ENCODE measurements at places on chromosomes 4 and X. TPM values are rescaled to one million over a fixed set of nuclear protein-coding genes. Genes with fewer than 3 reads are reported as not detected.
A peak's percentile ranks its signal among the peaks of the same experiment; 100 is the strongest.

DNA sequence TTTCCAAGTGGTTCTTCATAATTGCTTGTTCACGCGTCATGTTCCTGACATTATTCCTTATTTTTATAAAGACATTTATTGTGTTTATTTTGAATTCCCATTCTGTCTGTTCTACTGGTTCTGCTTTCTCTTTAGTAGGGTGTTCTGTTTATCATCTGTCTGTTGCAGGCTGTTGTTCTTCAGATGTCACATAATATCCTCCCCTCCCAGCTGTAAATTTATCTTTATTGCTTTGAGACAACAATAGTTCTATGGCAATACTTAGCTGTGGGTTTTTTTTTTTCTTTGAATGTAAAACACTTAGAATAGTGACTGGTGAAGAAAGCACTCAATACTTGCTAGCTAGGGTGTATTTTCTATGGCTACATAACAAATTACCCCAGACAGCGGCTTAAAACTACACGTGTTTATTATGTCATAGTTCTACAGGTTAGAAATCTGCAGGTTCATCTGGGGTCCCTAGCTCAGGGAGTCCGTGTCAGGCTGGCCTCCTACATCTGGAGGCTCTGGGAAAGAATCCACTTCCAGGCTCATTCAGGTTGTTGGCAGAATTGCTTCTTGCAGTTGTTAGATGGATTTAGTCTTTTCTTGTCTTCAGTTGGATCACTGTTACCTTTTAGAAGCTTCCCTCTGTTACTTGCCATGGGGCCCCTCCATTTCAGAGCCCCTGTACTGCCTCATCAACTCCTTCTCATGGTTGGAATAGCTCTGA is 63.4 kb upstream of the ENPEP start:
- H3K27me3 ChIP-seq: no peaks in the 10 kb centered on the region
- H3K27ac ChIP-seq: peak overlapping the region; percentile 69
- no peaks in the 10 kb centered on the region for H3K36me3 ChIP-seq
- no peaks in the 10 kb centered on the region for H3K4me1 ChIP-seq

DNA sequence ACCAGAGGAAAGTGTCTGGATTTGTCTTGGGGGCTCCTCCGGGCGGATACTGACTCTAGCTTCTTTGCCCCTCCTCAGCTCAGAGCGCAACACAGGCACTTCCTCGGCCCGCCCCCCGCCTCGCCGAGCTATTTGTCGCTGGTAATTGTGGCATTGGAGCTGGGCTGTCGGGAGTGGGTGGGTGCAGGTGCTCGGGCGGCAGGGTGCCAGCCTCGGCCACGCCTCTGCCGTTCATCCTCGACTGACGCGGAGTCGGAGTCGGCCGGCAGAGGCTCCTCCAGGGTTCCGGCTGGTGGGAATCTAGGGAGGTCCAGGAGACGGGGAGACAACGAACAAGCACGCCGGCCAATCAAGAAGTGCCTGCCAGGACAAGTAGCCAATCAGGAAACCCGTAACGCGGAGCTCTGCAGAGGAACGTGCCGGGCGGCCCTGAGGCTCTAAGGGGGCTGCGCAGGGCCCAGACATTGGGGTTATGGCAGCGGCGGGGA is 3.9 kb upstream of the SYN1 start:
- peaks cover 5% of the 10 kb centered on the region for H3K27me3 ChIP-seq
- H3K36me3 ChIP-seq: no peaks in the 10 kb centered on the region
- DNase-seq: peak; percentile 34
- no peak overlapping the region for H3K27ac ChIP-seq

GRCh38 chrX:126994032-126994600 is 174.6 kb downstream of the PRR32 start:
- no peaks in the 10 kb centered on the region for H3K4me1 ChIP-seq
- H3K36me3 ChIP-seq: no peaks in the 10 kb centered on the region
- H3K27me3 ChIP-seq: no peaks in the 10 kb centered on the region

DNA sequence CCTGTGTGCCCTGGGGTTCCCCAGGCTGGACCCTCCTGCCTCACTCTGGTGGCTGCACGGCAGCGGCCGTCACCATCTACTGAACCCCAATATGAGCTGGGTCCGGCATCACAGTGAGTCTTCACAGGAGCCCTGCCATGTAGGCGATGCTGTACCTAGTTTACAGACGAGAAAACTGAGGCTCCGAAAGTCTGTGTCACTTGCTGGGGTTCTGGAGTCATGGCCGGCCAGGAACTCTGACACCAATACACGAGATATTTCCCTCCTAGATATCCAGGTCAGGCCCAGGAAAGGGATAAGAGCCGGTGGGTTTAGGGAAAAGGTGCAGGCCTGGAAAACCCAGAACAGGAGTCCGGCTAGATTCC is 74.4 kb downstream of the HTRA3 start:
- H3K27me3 ChIP-seq: no peaks in the 10 kb centered on the region
- peak overlapping the region; percentile 33 for H3K27ac ChIP-seq
- no peaks in the 10 kb centered on the region for H3K36me3 ChIP-seq
- H3K4me3 ChIP-seq: no peak overlapping the region
- DNase-seq: no peak
- H3K4me1 ChIP-seq: no peaks in the 10 kb centered on the region

- H3K27me3 ChIP-seq: no peaks in the 10 kb centered on the region
- H3K4me1 ChIP-seq: peaks cover 18% of the 10 kb centered on the region
- H3K36me3 ChIP-seq: no peaks in the 10 kb centered on the region
- no peak overlapping the region for H3K4me3 ChIP-seq
Measured at GRCh38 chr4:8348071-8348470, 78.5 kb downstream of the HTRA3 start.

DNA sequence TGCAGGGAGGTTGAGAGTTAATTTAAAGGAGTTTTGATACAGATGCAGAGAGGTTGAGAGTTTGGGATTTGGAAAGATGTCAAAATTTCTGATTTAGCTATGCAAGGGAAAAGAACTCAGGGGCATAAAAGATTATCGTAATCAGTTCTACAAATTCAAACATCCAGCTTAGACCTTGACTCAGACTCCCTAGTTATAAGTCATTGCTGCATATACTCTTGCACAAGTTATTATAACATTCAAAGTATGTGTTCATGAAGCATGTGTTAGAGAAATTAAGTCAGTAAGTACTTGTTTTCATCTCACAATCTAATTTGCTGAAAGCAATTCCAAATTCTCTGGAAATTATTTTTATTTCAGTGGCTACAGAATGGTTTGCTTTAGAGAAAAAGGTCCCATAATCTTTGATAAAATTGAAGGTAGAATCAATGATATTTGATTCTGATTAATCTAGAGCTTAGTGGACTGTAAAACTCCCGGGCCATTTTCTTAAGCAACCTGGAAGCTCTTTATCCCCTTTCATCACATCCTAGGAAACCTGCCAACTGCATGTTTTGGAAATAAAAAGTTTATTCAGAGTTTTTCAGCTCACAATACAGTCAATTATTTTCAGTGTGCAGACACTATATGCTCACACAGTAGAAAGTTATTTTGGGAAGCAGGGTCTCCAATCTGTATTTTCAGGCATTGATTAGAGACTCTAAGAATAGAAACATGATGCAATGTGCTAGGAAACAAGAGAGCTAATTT is 132.9 kb upstream of the SPANXC start:
- no peaks in the 10 kb centered on the region for H3K4me1 ChIP-seq
- H3K36me3 ChIP-seq: no peaks in the 10 kb centered on the region

DNA sequence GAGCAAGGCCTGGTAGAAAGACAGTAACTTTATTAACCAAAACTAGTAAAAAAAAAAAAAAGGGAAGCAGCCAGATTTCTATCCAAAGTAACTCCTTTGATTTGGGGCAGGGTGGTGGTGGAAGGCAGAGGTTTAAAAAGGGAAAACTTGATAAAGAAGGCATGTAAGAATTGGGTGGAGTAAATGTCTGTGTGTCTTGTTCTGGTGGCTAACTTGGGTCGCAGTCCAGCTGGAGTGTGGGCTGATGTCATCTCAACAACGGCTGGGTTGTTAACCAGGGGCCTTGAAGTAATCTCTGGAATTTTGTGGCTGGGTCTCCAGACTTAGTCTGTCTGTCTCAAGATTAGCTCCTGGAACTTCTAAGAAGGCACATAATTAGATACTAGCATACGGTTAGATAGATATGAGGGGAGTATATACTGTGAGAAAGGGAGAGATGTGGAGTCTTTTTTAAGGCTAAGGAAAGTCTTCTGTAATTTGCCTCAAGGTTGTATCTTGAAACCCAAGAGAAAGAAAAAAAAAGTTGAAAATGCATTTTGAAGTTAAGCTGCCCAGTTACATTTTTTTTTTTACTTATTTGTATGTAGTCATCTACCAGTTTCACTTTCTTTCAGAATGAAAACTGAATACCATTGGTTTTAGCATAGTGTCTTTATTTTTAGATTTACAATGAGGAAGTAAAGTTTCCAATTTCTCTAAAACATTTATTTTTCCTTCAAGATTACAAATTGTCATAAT is 48.3 kb downstream of the MTHFD2L start:
- no peaks in the 10 kb centered on the region for H3K27me3 ChIP-seq
- no peak overlapping the region for H3K4me3 ChIP-seq
- no peaks in the 10 kb centered on the region for H3K36me3 ChIP-seq
- DNase-seq: no peak
- H3K4me1 ChIP-seq: peaks cover 9% of the 10 kb centered on the region

DNA sequence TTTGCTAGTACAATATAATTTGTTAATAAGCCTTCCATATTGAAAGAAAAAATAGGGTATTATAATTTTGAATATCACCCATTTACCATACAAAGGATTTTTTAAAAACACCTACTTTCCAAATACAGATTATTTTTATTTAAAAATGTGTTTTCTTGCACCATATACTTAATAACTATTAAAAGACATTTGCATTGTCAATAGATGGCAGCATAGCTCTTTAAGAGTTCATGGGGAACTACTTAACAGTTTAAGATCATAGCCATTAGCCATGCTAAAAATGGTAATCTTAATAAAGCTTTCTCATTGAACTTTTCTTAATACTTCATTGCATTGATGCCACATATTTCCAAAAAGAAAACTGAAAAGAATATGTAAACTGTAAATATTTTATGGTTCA is 1995.9 kb downstream of the C4orf33 start:
- H3K36me3 ChIP-seq: no peaks in the 10 kb centered on the region
- DNase-seq: no peak
- no peaks in the 10 kb centered on the region for H3K4me1 ChIP-seq
- no peaks in the 10 kb centered on the region for H3K27me3 ChIP-seq
- no peak overlapping the region for H3K4me3 ChIP-seq

DNA sequence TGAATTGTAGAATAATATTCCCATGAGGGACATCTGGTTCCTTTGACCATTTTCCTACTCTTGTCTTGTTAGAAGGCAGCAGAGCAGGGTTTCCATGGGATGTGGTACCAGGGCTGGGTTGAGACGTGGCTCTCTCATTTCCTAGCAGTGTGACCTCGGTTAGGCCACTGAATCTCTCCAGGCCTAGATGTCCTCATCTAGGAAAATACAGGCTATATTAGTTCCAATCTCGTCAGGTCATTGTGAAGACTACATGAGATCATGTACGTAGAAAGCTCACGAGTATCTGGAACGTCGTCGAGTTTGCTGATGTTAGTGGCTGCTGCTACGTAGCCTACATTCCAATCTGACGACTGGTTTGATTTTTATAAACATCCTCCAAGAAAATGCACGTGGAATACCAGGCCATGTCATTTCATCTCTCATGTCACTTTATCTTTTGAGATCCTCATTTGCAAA is 278.2 kb upstream of the GATB start:
- DNase-seq: no peak
- H3K27ac ChIP-seq: no peak overlapping the region
- no peaks in the 10 kb centered on the region for H3K4me1 ChIP-seq
- H3K36me3 ChIP-seq: no peaks in the 10 kb centered on the region

- no peaks in the 10 kb centered on the region for H3K27me3 ChIP-seq
- no peak overlapping the region for H3K27ac ChIP-seq
- H3K36me3 ChIP-seq: no peaks in the 10 kb centered on the region
- H3K4me1 ChIP-seq: peaks cover 3% of the 10 kb centered on the region
- no peak overlapping the region for H3K4me3 ChIP-seq
Measured at GRCh38 chrX:103861200-103861599, 29.1 kb upstream of the RAB9B start.

- no peaks in the 10 kb centered on the region for H3K27me3 ChIP-seq
- no peak overlapping the region for H3K4me3 ChIP-seq
- H3K4me1 ChIP-seq: peaks cover 7% of the 10 kb centered on the region
- no peaks in the 10 kb centered on the region for H3K36me3 ChIP-seq
- no peak for DNase-seq
Measured at GRCh38 chr4:184727430-184727829, 6.5 kb downstream of the CENPU start.

DNA sequence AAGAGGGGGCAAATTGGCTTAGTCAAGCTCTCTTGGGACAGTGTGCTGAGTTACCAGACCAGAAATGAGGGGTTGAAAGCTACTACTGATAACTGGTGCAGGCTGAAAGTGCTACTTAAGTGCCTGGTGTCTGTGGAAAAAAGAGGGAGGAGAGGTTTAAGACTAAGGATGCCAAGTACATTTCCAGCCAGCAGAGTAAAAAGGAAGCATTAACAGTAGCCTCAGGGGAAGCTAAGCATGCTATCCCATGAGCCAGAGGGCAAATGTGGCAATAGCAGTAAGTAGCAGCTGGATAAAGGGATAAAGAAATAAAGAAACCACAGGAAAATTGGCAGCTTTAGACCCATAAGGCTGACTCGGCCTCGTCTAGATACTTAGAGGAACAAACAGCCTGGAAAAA is 196.3 kb upstream of the MAB21L2 start:
- no peak overlapping the region for H3K27ac ChIP-seq
- no peak for DNase-seq
- H3K27me3 ChIP-seq: no peaks in the 10 kb centered on the region
- H3K36me3 ChIP-seq: no peaks in the 10 kb centered on the region
- peaks cover 4% of the 10 kb centered on the region for H3K4me1 ChIP-seq

DNA sequence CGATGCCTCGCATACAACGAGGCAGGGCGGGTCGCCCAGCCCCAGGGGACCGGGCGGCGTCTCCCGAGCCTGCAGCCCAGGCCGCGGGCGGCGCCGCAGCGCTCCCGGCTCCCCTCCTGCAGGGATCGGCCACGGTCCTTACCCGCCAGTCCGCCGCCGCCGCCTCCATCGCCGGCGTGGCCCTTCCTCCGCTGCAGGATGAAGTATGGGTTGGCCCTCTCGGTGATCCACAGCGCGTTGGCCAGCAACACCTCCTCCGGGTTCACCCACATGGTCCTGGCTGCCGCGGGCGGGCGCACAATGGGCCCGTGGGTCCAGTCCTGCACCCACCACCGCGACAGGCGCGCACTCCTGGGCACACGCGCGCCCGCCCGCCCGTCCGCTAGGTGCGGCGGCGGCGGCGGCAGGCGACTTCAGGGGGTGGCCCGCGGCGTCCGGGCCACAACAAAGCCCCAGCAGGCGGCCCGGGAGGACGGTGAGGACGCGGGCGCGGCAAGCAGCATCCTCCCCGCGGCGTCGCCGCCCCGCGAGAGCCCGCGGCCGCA is 339 bp downstream of the TBC1D9 start:
- no peaks in the 10 kb centered on the region for H3K27me3 ChIP-seq
- H3K4me1 ChIP-seq: peaks cover 9% of the 10 kb centered on the region
- H3K4me3 ChIP-seq: peak overlapping the region; percentile 65
- H3K36me3 ChIP-seq: no peaks in the 10 kb centered on the region

GRCh38 chrX:64093761-64094160 is 111.7 kb downstream of the AMER1 start:
- no peak overlapping the region for H3K27ac ChIP-seq
- DNase-seq: no peak
- H3K36me3 ChIP-seq: no peaks in the 10 kb centered on the region

Gene TRPC3
- 3.4 TPM for total RNA-seq

Gene AKAP14
- total RNA-seq: not detected

Gene MAGEA10
- not detected for total RNA-seq

Gene SCOC
- 7.2 TPM for total RNA-seq

Gene RPS6KA6
- total RNA-seq: 2.2 TPM

All from transverse colon (tissue), 4 donors.